Activated T-helper 17 cell treated with anti-CD3 and anti-CD28 coated beads, Interleukin-2, amount 50 U/mL, for 72 hours (primary cell): ENCODE measurements at places on chromosomes 5 and 9.
A peak's percentile ranks its signal among the peaks of the same experiment; 100 is the strongest.

GRCh38 chr5:756865-757345 is 27.6 kb downstream of the ZDHHC11B start:
- H3K27ac ChIP-seq: no peak overlapping the region
- ATAC-seq: no peak
- H3K4me1 ChIP-seq: peaks cover 15% of the 10 kb centered on the region
- H3K27me3 ChIP-seq: no peaks in the 10 kb centered on the region
- peaks cover 5% of the 10 kb centered on the region for H3K36me3 ChIP-seq

DNA sequence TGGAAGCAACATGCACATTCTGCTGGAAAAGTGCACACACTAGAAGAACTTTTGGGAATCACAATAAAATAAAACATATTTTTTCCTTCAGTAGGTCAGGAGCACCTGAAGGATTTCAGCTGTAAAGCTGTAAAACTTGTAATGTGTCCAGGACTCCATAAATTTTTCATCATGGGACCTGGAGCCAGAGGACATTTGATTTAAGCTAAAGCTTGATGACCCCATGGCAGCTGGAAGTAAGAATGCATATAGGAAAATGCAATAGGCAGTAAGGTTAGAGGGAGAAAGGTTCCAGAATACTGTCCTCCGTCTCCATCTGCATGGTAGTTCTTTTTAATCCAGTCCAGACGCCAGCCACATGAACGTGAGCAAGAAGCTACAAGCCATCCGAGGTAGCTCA is 166.0 kb downstream of the ADAMTSL1 start:
- H3K27me3 ChIP-seq: no peaks in the 10 kb centered on the region
- H3K4me3 ChIP-seq: no peak overlapping the region
- no peaks in the 10 kb centered on the region for H3K36me3 ChIP-seq
- ATAC-seq: no peak
- no peak overlapping the region for H3K27ac ChIP-seq
- no peaks in the 10 kb centered on the region for H3K4me1 ChIP-seq

DNA sequence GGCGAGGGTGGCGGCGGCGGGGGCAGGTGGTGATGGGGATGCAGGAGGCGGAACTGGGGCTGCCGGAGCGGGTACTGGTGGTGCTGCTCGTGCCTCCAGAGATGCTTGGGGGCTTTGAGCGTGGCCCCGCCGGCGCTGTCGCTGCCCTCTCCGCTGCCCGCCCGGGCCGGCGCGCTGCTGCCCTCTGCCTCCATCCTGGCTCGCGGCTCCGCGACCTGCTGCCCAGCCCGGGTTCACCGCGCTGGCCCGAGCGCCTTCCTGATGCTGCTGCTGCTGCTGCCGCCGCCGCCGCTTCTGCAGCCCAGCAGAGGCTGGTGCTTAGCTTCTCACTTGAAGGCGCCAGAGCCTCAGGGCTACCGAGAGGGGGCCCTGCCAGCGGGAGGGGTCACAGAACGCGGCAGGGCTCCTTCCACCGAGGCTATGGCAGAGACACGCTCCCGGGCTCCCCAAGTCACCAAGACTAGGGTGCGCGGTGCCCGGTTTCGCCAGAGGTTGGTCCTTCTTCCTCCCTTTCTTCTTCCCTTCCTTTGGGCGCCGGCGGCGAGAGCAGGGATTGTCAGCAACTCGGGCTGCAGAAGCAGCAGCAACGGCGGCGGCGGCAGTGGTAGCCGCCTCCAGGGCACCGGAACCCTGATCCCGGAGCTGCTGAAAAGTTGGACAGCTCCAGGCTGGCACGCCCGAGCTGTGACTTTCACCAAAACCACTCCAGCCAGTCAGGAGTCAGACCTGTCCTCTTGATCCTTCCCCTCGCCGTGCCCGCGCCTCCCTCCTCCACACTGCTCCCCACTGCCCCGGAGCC is at the start of gene PDE4D:
PDE4D (minus strand) TSS at position 298 of the 799 bp plus-strand sequence.
- ATAC-seq: no peak
- no peak within 1 kb of the TSS for H3K4me3 ChIP-seq
- H3K27me3 ChIP-seq: peaks cover 51% of the 10 kb centered on the region
- no peak within 1 kb of the TSS for H3K27ac ChIP-seq

GRCh38 chr5:78587775-78588291 is 60.7 kb downstream of the LHFPL2 start:
- no peaks in the 10 kb centered on the region for H3K36me3 ChIP-seq
- no peak overlapping the region for H3K4me3 ChIP-seq
- ATAC-seq: no peak
- H3K4me1 ChIP-seq: no peaks in the 10 kb centered on the region
- H3K27me3 ChIP-seq: peaks cover 16% of the 10 kb centered on the region
- H3K27ac ChIP-seq: no peak overlapping the region

- ATAC-seq: no peak
- H3K4me3 ChIP-seq: no peak overlapping the region
- H3K36me3 ChIP-seq: no peaks in the 10 kb centered on the region
- peaks cover 27% of the 10 kb centered on the region for H3K27me3 ChIP-seq
- no peaks in the 10 kb centered on the region for H3K4me1 ChIP-seq
Measured at GRCh38 chr5:1190837-1191239, 10.6 kb upstream of the SLC6A19 start.

GRCh38 chr5:157648275-157648990 is 3.8 kb downstream of the SOX30 start:
- no peak for ATAC-seq
- no peak overlapping the region for H3K4me3 ChIP-seq
- peaks cover 10% of the 10 kb centered on the region for H3K4me1 ChIP-seq
- H3K27ac ChIP-seq: no peak overlapping the region
- no peaks in the 10 kb centered on the region for H3K36me3 ChIP-seq
- no peaks in the 10 kb centered on the region for H3K27me3 ChIP-seq

- H3K27me3 ChIP-seq: no peaks in the 10 kb centered on the region
- no peak overlapping the region for H3K4me3 ChIP-seq
- no peak for ATAC-seq
- no peak overlapping the region for H3K27ac ChIP-seq
Measured at GRCh38 chr9:101536938-101537337, 3.3 kb downstream of the RNF20 start.

DNA sequence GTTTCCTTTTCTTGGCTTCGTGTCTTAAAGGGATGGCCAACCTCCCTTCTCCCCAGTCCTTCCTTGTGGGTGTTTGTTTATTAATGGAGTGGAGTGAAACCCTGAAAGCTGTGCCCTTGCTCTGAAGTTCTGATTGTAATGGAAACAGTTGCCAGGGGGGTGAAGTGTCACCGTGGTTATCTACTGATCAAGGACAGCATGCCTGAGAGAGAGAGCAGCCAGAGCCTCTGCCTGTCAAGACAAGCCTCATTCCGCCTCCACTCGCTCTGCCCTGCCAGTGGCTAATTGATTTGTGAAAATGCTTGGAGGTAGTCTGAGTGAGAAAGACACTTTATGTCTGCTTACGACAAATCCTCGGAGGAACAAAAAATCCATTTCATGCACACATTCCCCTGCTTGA is 143.7 kb upstream of the SLC30A5 start:
- no peak overlapping the region for H3K4me3 ChIP-seq
- H3K27me3 ChIP-seq: peaks cover 14% of the 10 kb centered on the region
- no peaks in the 10 kb centered on the region for H3K36me3 ChIP-seq
- no peaks in the 10 kb centered on the region for H3K4me1 ChIP-seq

GRCh38 chr9:104795857-104796256 is 31.9 kb downstream of the NIPSNAP3B start:
- no peaks in the 10 kb centered on the region for H3K4me1 ChIP-seq
- peaks cover 78% of the 10 kb centered on the region for H3K36me3 ChIP-seq
- H3K4me3 ChIP-seq: no peak overlapping the region
- H3K27me3 ChIP-seq: no peaks in the 10 kb centered on the region
- no peak overlapping the region for H3K27ac ChIP-seq

DNA sequence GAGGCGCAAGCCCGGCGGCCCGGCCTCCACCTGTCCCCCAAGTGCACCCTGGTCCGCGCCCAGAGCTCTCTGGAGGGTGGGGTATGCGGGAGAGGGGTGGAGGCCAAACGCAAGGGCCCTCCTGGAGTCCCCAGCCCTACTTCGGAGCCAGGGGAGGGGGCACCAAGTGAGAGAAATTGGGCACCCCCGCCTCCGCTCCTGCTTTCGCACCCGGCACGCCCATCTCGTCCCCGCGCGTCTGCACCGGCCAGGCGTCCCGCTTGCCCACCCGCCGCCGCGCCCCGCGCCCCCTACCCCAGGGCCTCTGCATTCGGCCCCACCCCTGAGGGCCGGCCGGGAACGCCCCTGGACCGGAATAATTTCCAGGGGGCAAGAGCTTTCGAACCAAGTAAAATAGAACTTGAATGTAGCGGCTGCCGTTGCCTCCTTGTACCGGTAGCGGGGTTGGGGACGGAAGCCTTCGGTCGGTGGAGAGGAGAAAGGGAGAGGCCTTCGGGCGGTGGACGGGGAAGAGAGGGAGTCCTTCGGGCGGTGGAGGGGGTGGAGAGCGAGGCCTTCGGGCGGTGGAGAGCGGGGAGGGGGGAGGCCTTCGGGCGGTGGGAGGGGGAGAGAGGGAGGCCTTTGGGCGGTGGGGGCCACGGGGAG is 694 bp upstream of the PHPT1 start:
- H3K27me3 ChIP-seq: peaks cover 7% of the 10 kb centered on the region
- H3K36me3 ChIP-seq: peaks cover 36% of the 10 kb centered on the region
- H3K4me1 ChIP-seq: no peaks in the 10 kb centered on the region
- peak overlapping the region; percentile 91 for H3K4me3 ChIP-seq
- peak overlapping the region; percentile 79 for H3K27ac ChIP-seq
- peak; percentile 3 for ATAC-seq

- peaks cover 31% of the 10 kb centered on the region for H3K27me3 ChIP-seq
- no peak overlapping the region for H3K27ac ChIP-seq
- H3K36me3 ChIP-seq: no peaks in the 10 kb centered on the region
- no peak overlapping the region for H3K4me3 ChIP-seq
- no peaks in the 10 kb centered on the region for H3K4me1 ChIP-seq
Measured at GRCh38 chr5:127330116-127330515, 39.5 kb downstream of the MEGF10 start.

GRCh38 chr5:132259069-132259851 is 1.8 kb downstream of the PDLIM4 start:
- no peaks in the 10 kb centered on the region for H3K36me3 ChIP-seq
- no peak overlapping the region for H3K27ac ChIP-seq
- H3K4me1 ChIP-seq: peaks cover 10% of the 10 kb centered on the region
- ATAC-seq: no peak
- peaks cover 7% of the 10 kb centered on the region for H3K27me3 ChIP-seq

GRCh38 chr5:59698207-59699178 is 195.0 kb downstream of the PDE4D start:
- H3K36me3 ChIP-seq: no peaks in the 10 kb centered on the region
- ATAC-seq: no peak
- no peak overlapping the region for H3K4me3 ChIP-seq

- ATAC-seq: no peak
- peaks cover 30% of the 10 kb centered on the region for H3K27me3 ChIP-seq
- H3K4me1 ChIP-seq: no peaks in the 10 kb centered on the region
Measured at GRCh38 chr9:134897584-134898170, 17.1 kb downstream of the FCN2 start.

GRCh38 chr5:142727735-142728047 is 41.8 kb upstream of the FGF1 start:
- H3K27ac ChIP-seq: no peak overlapping the region
- no peaks in the 10 kb centered on the region for H3K4me1 ChIP-seq
- no peaks in the 10 kb centered on the region for H3K36me3 ChIP-seq
- H3K4me3 ChIP-seq: no peak overlapping the region
- no peak for ATAC-seq
- peaks cover 7% of the 10 kb centered on the region for H3K27me3 ChIP-seq

DNA sequence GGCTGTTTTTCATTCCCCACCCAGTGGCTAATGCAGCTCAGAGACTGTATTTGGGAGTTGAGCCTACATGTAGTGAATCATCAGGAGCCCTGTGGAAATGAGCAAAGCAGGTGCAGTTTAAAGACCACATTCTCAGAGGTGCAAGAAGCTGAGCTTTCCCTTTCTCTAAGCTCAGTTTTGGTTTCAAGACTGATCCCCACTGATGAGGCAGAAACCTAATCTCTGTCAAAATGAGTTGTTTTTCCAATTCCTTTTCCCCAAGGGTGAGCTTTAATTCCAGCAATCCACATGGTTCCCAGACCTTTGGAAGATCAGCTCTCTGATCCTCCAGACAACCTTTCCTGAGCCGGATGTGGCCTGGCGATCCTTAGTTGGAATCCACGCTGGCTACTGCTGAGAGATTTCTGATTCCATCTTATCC is 420.5 kb downstream of the EBF1 start:
- H3K4me3 ChIP-seq: no peak overlapping the region
- no peak for ATAC-seq
- H3K27me3 ChIP-seq: peaks cover 31% of the 10 kb centered on the region
- peaks cover 4% of the 10 kb centered on the region for H3K4me1 ChIP-seq
- H3K36me3 ChIP-seq: no peaks in the 10 kb centered on the region

DNA sequence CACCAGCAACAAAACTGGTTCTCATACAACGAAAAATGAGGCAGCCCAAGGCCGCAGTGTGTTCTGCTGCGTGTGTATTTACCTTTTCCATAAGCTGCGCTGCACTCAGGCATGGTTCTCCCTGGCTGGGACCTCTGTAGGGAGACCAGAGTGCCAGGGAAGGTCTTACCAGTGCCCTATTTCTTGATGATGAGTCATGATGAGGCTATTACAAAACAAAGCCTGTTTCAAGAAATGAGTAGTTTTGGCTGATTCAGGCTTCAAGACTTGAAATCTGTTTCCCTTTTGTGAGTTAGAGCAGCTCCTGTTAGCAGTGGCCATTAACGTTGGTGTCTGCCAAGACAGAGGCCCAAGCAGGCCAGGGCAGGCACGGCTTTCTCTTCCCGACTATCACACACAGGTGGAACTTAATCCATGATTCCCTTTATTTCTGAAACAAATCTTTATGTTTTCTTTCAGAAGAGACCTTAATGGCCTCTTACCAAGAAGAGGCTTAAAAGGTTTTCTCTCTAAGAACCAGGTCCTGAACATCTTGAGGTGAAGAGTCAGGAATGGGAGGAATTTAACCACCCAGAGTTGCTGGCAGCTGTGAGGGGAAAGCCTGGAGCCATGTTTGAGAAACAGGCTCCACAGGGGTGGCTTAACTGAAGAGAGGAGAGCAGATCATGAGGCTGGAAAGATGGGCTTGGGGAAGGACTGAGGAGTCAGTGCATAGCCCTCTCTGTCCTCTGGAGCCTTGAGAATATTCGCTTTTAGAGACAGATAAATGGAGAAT is 41.4 kb upstream of the TIFAB start:
- H3K36me3 ChIP-seq: no peaks in the 10 kb centered on the region
- H3K27me3 ChIP-seq: peaks cover 36% of the 10 kb centered on the region
- ATAC-seq: peak; percentile 66
- H3K27ac ChIP-seq: no peak overlapping the region
- no peak overlapping the region for H3K4me3 ChIP-seq
